ENCODE measurements at places on chromosomes 2 and 18. TPM values are rescaled to one million over a fixed set of nuclear protein-coding genes. Genes with fewer than 3 reads are reported as not detected.
A peak's percentile ranks its signal among the peaks of the same experiment; 100 is the strongest.

- DNase-seq = no peak
Measured at GRCh38 chr2:149430743-149431736, 100.7 kb downstream of the LYPD6 start.

DNA sequence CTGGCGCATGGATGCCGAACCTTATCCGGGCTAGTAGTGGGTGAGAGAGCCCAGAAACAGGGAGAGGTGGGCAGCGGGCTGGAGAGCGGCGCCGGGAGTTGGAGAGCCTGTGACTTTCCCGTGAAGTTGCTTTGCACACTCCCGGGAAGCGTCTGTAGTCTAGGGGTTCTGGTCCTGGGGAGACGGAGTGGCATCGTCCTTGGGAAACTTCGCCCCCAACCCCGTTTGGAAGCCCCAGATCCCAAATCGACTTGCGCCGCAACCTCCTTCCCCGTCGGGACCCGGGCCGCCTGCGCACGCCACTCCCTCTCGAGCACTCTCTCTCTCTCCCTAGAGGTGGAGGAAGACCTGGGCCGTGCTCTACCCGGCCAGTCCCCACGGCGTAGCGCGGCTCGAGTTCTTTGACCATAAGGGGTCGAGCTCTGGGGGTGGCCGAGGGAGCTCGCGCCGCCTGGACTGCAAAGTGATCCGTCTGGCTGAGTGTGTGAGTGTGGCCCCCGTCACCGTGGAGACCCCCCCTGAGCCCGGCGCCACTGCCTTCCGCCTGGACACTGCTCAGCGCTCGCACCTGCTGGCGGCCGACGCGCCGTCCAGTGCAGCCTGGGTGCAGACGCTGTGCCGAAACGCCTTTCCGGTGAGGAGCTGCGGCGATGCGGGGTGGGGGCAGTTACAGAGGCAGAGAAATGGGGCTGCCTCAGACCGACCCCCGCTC is 456 bp downstream of the DOK1 start:
- DNase-seq = no peak

- DNase-seq = no peak
Measured at GRCh38 chr2:85502720-85503119, 36.2 kb upstream of the MAT2A start.

DNA sequence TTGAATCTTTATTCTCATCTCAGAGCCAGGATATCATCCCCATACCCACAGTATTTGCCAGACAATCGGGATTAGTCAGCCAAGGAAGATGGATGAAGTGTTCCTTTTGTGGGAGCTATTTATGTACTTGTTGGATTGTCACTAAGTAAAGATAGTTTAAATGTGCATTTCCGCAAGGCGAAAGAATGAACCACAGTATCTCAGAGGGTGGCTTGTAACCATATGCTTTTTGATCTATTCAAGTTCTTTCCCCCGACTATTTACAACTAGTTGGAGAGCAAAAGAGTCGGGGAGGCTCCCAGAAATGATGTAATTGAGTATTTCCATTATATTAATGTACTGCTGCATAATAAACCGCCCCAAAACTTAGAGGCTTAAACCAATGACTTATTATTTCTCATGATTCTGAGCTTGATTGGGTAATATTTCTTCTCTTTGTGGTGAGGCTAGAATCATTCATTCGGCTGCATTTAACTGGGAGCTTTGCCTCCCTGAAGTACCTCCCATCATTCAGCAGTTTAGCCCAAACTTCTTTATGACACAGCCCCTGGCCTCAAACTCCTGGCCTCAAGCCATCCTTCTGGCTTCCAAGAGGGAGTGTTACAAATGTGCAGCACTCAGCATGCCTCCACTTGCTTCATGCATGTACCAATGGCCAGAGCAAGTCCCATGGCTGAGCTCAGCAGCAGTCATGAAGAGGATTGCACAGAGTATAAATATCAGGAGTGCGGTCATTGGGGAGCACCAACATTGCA is 423.7 kb downstream of the METTL4 start:
- peak; percentile 79 for DNase-seq

DNA sequence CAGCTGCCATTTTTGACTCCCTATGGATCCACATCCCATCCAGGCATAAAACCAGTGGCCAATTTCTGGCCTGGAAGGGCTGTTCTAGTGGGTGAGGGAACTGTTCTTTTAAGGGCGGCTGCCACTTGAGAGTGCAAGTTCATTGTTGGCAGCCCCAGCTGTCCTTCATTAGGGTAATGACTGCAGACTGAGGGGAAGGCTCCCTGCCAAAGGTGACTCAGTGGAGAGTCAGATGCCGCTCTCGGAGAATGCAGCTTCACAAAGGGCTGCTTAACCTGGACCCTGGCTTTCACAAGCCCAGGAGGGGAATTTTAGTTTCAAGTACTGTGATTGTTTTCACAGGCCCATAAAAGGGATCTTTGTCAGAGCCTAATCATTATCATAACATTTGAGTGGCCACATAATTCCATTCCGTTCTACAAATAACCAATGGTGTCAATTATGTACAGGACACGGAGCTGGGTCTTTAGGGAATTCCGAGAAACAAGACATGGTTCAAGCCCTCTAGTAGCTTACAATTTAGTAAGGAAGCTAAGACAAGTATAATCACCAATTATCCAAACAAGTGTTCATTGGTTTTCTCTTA is 235.7 kb downstream of the CDCA7 start:
- peak; percentile 99 for DNase-seq

Gene DUSP11
- 49.3 TPM for total RNA-seq

DNA sequence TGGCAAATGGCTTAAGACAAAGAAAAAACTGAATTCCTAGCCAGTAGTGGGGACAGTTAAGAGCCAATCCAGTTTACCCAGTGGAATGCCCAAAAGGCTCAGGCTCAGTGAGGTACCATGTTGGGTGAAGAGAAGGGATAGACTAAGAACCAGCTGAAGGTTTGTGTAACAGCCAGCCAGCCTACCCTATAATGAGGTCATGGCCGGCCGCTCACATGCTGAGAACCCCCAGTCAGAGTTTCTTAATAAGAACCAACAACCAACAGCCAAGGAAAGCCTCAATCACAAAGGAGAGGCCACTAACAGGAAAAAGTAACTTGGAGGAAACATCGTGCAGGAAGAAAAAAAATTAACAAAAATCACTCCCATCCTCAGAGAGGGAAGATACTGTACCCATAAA is 25.4 kb upstream of the DUSP2 start:
- DNase-seq = no peak

- DNase-seq = no peak
Measured at GRCh38 chr2:56021579-56021978, 98.0 kb upstream of the EFEMP1 start.

DNA sequence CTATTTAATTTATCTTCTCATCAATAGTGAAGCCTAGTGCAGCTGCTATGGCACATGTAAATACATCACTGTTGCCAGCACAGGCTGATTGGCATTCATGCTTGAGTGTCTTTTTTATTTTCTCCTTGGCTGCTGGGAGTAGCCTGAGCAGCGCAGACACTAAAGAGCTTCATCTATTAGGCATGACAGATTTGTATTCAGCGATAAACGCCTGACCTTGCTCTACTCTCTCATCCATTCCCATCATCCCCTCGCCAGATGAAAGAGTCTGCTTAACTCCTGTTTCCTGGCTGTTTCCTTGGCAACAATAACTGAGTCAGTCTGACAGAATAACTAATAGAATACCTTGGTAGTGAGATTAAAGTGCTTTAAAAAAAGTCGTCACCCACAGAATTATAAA is 753.6 kb downstream of the DCC start:
- no peak for DNase-seq

DNA sequence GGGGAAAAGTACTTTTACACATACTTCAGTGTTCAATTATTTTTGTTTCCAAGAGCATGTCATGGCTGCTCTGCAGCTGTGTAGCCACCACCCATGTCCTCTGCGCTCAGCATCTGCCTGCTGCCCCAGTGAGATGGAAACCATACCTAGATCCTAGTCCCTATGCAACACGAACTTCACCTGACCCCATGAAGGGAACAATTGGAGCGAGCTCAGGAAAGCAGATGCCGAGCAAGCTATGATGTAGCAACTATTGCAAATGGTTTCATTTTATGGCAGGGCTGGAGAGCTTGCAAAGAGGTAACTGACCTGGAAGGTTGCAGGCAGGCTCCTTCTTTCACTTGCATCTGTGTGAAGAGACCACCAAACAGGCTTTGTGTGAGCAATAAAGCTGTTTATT is 1.3 kb upstream of the CCDC141 start:
- DNase-seq = no peak

DNA sequence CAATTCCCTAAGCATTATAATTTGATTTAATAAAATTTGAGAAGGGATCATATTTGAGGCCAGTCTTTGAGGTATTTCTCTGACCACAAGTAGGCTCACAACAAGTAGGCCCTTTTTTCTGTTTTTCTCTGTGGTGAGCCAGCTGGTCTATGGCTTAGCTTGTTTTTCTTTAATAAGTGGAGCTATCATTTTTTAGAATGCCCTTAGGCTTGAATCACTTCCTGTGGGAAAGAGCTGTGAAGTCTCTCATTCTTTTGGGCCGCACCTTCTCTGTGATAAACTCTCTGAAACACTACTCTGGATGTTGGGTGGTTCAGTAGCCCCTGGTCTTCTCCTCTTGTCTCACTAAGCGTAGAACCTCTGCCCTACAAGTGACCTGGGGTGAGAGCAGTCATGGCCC is 235.9 kb downstream of the SUCLG1 start:
- DNase-seq = peak; percentile 37

- no peak for DNase-seq
Measured at GRCh38 chr2:143258126-143258892, 129.1 kb downstream of the ARHGAP15 start.

Gene UGT1A8
- total RNA-seq = not detected

Gene CROCC2
- total RNA-seq = 0.12 TPM

DNA sequence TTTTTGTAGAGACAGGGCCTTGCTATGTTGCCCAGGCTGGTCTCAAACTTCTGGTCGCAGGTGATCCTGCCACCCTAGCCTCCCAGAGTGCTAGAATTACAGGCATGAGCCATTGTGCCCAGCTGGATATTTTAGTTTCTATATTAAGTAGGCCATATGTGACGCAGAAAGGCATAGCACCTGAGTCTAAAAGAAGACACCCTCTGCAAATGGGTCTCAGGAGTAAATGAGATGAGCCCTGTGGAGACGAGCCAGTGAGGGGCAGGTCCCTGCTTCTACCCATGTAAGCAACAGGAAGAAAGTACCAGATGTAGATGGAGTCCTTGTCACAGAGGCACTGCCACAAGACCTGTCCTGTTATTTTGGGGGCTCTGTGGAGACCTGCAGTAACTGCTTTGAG is 322.4 kb downstream of the PTPRM start:
- DNase-seq = no peak

- DNase-seq = no peak
Measured at GRCh38 chr2:37711831-37712230, 40.4 kb upstream of the CDC42EP3 start.

Gene PDCD1
- total RNA-seq = not detected

Gene UCN
- 0.48 TPM for total RNA-seq

- no peak for DNase-seq
Measured at GRCh38 chr18:38318416-38318815, 752.8 kb upstream of the CELF4 start.

Gene ALPI
- total RNA-seq = not detected

GRCh38 chr2:127217470-127218325 is 2.4 kb downstream of the CYP27C1 start:
- peak; percentile 96 for DNase-seq
